ENCODE measurements at places on chromosomes 3 and 15.

GRCh38 chr3:53170325-53171063, 9.5 kb downstream of the PRKCD start:
- no peak overlapping the region for H3K27ac ChIP-seq
- peak overlapping the region; percentile 24 for H3K4me3 ChIP-seq
- H3K27me3 ChIP-seq: no peaks in the 10 kb centered on the region

- no peaks in the 10 kb centered on the region for H3K27me3 ChIP-seq
- no peak overlapping the region for H3K4me3 ChIP-seq
- DNase-seq: no peak
- no peaks in the 10 kb centered on the region for H3K4me1 ChIP-seq
- H3K27ac ChIP-seq: no peak overlapping the region
Observed at GRCh38 chr3:140167600-140168281, 232.8 kb downstream of the CLSTN2 start.

DNA sequence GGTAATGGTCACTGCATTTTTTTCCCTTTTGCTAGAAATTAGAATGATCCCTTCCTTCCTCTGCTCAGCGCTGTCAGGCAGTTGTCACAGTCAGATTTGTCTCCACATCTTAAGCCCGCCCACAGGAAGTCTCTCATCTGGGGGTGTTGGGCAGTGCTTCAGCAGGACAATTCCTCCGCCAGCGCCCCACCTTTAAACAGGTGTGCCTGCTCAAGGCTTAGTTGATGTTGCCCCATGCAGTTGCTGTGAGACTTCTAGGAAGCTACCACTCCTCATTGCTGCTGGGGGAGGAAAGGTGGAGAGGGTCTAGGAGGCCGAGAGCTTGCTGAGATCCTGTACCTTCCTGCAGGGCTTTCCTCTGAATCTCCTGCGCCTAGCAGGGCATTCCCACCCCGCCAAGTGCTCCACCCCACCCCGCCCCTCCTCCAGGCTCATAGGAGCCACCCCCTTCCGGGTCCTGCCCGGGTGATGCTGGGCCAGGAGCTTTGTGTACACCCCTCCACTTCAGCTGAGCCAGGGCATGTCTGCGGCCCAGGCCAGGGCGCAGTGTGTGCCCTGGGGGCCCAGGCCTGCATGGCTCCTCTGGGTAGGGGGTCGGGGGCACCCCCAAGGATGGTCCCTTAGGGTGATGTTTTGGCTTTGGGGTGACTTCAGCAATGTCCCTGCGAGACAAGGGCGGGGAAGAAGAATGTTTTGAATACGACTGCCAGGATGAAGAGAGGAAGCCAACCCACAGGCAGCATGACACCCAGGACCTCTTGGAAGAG, 68.7 kb downstream of the TRAK1 start:
- no peak overlapping the region for H3K27ac ChIP-seq
- H3K4me1 ChIP-seq: peaks cover 29% of the 10 kb centered on the region
- no peaks in the 10 kb centered on the region for H3K36me3 ChIP-seq
- H3K4me3 ChIP-seq: peak overlapping the region; percentile 50

- H3K36me3 ChIP-seq: no peaks in the 10 kb centered on the region
- no peak overlapping the region for H3K4me3 ChIP-seq
- H3K27me3 ChIP-seq: no peaks in the 10 kb centered on the region
- H3K27ac ChIP-seq: no peak overlapping the region
Observed at GRCh38 chr15:36371509-36371908, 207.9 kb upstream of the CDIN1 start.

GRCh38 chr3:194472290-194472920, 14.4 kb downstream of the ATP13A3 start:
- DNase-seq: no peak
- H3K4me3 ChIP-seq: no peak overlapping the region
- peaks cover 64% of the 10 kb centered on the region for H3K4me1 ChIP-seq
- no peaks in the 10 kb centered on the region for H3K27me3 ChIP-seq
- no peaks in the 10 kb centered on the region for H3K36me3 ChIP-seq

GRCh38 chr15:88036154-88036839, 220.2 kb downstream of the NTRK3 start:
- H3K27me3 ChIP-seq: no peaks in the 10 kb centered on the region
- no peak overlapping the region for H3K4me3 ChIP-seq
- no peak for DNase-seq
- peaks cover under 1% of the 10 kb centered on the region for H3K36me3 ChIP-seq

- H3K4me1 ChIP-seq: no peaks in the 10 kb centered on the region
- H3K27me3 ChIP-seq: no peaks in the 10 kb centered on the region
- no peaks in the 10 kb centered on the region for H3K36me3 ChIP-seq
- H3K4me3 ChIP-seq: no peak overlapping the region
Observed at GRCh38 chr3:107833722-107834416, 257.0 kb downstream of the CD47 start.

DNA sequence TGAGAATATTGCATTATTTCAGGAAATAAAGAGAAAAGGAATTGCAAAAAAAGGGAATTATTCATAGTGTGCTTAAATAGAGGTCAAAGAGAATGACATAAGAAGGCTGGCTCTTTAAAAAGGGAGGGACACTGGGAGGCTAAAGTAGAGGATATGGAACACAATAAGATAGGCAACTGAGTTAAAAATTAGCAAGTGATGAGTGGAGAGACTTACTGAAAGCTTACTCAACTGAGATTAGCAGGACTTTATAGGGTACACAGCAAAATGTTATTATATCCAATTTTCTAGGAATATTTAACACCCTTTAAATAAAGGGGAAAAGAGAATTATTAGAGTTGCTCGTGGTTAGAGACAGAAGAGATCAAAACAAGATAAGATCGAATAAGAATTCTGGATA, 375.2 kb downstream of the LSAMP start:
- no peaks in the 10 kb centered on the region for H3K4me1 ChIP-seq
- no peak overlapping the region for H3K4me3 ChIP-seq
- no peak overlapping the region for H3K27ac ChIP-seq
- no peaks in the 10 kb centered on the region for H3K27me3 ChIP-seq

DNA sequence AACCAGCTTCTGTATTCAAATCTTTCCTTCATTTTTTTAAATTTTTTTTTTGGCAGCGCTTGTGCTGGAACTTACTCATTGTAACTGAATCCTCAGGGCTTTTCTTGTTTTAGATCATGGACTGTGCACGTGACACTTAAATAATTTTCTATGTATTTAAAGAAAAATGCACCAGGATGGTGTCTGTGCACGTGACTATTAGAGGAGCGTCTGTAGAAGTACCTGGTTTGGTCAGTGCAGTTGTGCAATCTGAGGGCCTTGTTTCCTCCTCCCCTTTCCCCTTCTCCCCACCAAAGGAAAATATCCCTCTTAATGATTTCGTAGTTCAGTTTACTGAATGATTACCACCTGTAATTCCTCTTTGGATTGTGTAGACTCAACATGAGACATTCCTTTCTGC, 31.3 kb downstream of the EDEM1 start:
- no peak overlapping the region for H3K27ac ChIP-seq
- DNase-seq: no peak
- H3K36me3 ChIP-seq: peaks cover 31% of the 10 kb centered on the region
- no peak overlapping the region for H3K4me3 ChIP-seq

DNA sequence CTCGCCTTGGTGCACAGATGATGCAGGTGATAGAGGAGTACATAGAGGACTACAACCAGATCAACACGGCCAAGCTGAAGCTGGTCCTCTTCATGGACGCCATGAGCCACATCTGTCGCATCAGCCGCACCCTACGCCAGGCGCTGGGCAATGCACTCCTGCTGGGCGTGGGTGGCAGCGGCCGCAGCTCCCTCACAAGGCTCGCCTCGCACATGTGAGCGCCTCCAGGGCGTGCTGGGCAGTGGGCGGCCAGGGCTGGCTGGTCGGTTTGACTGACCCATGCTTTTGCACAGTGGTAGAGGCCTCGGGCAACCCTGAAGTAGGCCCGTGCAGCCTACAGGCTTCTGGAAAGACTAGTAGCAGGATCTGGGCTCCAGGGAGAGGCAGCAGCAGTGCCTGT, 63.3 kb downstream of the SEMA3G start:
- DNase-seq: no peak
- H3K27ac ChIP-seq: no peak overlapping the region
- H3K4me1 ChIP-seq: no peaks in the 10 kb centered on the region
- no peak overlapping the region for H3K4me3 ChIP-seq
- H3K36me3 ChIP-seq: no peaks in the 10 kb centered on the region

- H3K27me3 ChIP-seq: no peaks in the 10 kb centered on the region
- H3K4me1 ChIP-seq: peaks cover 9% of the 10 kb centered on the region
- H3K36me3 ChIP-seq: no peaks in the 10 kb centered on the region
- no peak overlapping the region for H3K27ac ChIP-seq
- no peak for DNase-seq
Observed at GRCh38 chr3:160152638-160153037, 72.6 kb upstream of the C3orf80 start.

DNA sequence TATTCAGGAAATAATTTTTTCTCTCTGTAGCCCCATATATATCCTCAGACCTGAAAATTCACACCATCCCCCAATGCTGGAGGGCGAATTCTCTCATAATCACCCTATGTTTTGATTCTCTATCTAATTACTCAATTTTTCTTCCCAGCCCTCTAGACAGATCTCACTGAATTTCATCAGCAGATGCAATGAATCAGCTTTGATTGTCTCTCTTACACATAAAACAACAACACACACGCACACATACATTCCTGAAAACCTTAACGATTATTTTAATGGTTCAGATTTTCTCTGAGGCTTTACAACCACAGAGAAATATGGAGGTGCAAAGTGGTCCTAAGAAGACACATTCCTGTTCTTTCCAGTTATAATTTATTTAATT, 11.1 kb downstream of the RBMS3 start:
- H3K4me1 ChIP-seq: peaks cover 67% of the 10 kb centered on the region
- H3K27ac ChIP-seq: no peak overlapping the region
- H3K27me3 ChIP-seq: no peaks in the 10 kb centered on the region
- H3K36me3 ChIP-seq: peaks cover 2% of the 10 kb centered on the region
- H3K4me3 ChIP-seq: no peak overlapping the region
- DNase-seq: no peak

GRCh38 chr3:147118611-147119010, 287.7 kb downstream of the ZIC4 start:
- H3K4me3 ChIP-seq: no peak overlapping the region
- H3K4me1 ChIP-seq: no peaks in the 10 kb centered on the region
- H3K27me3 ChIP-seq: no peaks in the 10 kb centered on the region

- no peaks in the 10 kb centered on the region for H3K27me3 ChIP-seq
- H3K27ac ChIP-seq: no peak overlapping the region
- H3K4me1 ChIP-seq: no peaks in the 10 kb centered on the region
- H3K36me3 ChIP-seq: no peaks in the 10 kb centered on the region
- no peak overlapping the region for H3K4me3 ChIP-seq
Observed at GRCh38 chr15:25184356-25185155, 229.8 kb downstream of the SNRPN start.

GRCh38 chr3:186152361-186152798, 43.5 kb upstream of the ETV5 start:
- H3K27me3 ChIP-seq: no peaks in the 10 kb centered on the region
- no peak for DNase-seq
- H3K4me3 ChIP-seq: no peak overlapping the region
- H3K4me1 ChIP-seq: no peaks in the 10 kb centered on the region
- no peaks in the 10 kb centered on the region for H3K36me3 ChIP-seq
- no peak overlapping the region for H3K27ac ChIP-seq

GRCh38 chr3:71509066-71509465, 74.5 kb downstream of the FOXP1 start:
- H3K27me3 ChIP-seq: no peaks in the 10 kb centered on the region
- DNase-seq: no peak
- H3K36me3 ChIP-seq: no peaks in the 10 kb centered on the region

DNA sequence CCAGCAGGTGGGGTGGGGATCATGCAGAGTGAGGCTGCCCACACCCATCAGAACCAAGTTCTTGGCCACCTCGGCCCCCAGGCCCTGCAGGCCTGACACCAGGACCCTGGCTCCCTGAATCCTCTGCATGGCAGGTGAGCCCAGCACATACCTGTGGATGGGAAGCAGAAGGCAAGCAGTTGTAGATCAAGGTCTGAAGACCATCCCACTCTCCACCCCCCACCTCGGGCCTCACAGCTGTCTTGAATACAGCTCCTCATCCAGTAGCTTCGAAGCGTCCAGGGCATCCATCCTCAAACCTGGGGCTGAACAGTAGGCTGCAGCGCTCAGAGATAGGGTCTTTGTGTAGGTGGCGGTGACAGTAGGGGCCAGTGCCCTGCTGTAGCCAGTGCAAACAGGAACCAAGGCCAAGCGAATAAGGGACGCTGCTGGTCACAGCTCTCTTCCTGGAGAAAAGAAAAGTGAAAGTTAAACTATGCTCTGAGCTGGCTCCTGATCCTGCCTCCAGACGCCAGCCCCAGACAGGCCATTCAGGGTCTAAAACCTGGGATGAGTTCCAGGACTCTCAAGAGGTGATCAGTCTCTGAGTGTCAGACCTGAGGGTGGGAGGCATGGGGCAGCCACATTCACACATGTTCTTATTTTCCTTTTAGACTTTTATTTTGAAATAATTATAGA, at the start of gene UBA7:
TSS of gene UBA7 (minus strand) at position 457 of the 678 bp plus-strand sequence. CDS start at position 291, 166 bp downstream.
- H3K36me3 ChIP-seq: peaks cover 13% of the 10 kb centered on the region
- peak within 1 kb of the TSS; percentile 73 for H3K27ac ChIP-seq
- peaks cover 29% of the 10 kb centered on the region for H3K4me1 ChIP-seq

- DNase-seq: peak; percentile 60
- peak overlapping the region; percentile 89 for H3K27ac ChIP-seq
- peak overlapping the region; percentile 97 for H3K4me3 ChIP-seq
- no peaks in the 10 kb centered on the region for H3K36me3 ChIP-seq
Observed at GRCh38 chr15:90869601-90870353, 1.4 kb downstream of the FURIN start.

GRCh38 chr3:148763156-148763680, 64.4 kb upstream of the CPB1 start:
- H3K4me1 ChIP-seq: no peaks in the 10 kb centered on the region
- DNase-seq: no peak
- no peak overlapping the region for H3K27ac ChIP-seq
- no peaks in the 10 kb centered on the region for H3K36me3 ChIP-seq
- no peak overlapping the region for H3K4me3 ChIP-seq

GRCh38 chr3:122298239-122298638, 26.8 kb upstream of the CSTA start:
- no peak overlapping the region for H3K27ac ChIP-seq
- H3K27me3 ChIP-seq: no peaks in the 10 kb centered on the region
- H3K4me1 ChIP-seq: no peaks in the 10 kb centered on the region
- DNase-seq: no peak

DNA sequence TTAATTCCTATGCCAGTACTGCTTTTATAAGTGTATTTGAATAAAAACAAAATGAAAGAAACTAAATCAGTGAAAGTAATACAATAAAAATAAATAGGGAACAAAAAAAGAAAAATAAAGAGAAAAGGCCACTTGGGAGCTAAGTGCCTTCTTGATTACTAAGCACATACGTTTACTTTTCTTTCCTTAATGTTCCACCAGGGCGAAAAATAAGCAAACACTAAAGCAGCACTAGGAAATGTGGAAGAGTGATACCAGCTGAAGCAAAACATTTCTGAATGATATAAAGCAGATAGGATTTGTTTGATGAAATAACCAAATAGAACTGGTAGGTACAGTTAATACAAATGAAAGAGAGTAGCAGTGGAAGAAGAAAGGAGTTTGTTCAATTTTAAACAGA, 132.8 kb upstream of the ZPLD1 start:
- no peaks in the 10 kb centered on the region for H3K36me3 ChIP-seq
- DNase-seq: no peak
- H3K4me1 ChIP-seq: no peaks in the 10 kb centered on the region
- H3K27me3 ChIP-seq: no peaks in the 10 kb centered on the region

GRCh38 chr3:142976621-142977398, 13.3 kb upstream of the PAQR9 start:
- H3K4me3 ChIP-seq: no peak overlapping the region
- H3K36me3 ChIP-seq: no peaks in the 10 kb centered on the region
- no peaks in the 10 kb centered on the region for H3K4me1 ChIP-seq
- H3K27ac ChIP-seq: no peak overlapping the region
- no peaks in the 10 kb centered on the region for H3K27me3 ChIP-seq
- DNase-seq: peak; percentile 56

Measured in thoracic aorta (tissue), 2 donors.